ENCODE measurements at places on chromosomes 5 and 9.

DNA sequence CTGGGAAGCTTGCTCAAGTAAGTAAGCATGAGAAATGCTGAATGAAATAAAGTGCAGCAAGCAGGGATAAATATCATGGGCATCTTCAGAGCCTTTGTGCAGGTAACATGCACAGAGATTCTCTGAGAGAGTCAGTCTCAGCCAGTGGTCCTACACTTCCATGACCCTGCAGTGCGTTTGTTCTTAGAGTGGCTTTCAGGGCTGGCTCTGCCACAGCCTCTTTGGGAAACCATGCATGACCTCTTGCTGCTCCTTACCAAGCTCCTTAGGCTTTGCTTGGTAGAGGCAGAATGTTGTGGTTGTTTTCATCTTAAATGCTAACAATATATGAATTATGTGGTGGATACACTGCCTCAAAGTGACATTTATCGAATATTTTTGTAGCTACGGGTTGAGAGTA lies 5.4 kb downstream of the SYK start:
- DNase-seq = no peak

GRCh38 chr5:115939059-115939458 lies 23.2 kb upstream of the LVRN start:
- no peak for DNase-seq

GRCh38 chr9:134932606-134933005 lies 14.9 kb upstream of the FCN1 start:
- DNase-seq = no peak

DNA sequence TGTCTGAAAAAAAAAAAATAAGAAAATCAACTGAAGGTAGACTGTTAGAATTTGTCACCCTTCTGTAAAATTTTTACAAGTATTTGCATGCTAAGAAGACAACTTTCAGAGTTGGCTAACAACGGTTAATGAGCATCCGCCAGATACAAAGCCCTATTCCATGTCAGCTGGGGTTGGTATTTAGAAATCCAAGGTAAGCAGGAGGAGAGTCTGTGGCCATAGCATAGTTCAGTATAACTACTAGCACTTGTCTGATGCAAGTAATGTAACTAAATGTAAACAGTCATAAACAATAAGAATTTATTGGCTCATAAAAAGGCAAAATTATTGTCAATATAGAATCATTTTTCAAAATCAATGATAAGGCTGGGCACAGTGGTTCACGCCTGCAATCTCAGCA lies 45.7 kb upstream of the KDM4C start:
- no peak for DNase-seq

DNA sequence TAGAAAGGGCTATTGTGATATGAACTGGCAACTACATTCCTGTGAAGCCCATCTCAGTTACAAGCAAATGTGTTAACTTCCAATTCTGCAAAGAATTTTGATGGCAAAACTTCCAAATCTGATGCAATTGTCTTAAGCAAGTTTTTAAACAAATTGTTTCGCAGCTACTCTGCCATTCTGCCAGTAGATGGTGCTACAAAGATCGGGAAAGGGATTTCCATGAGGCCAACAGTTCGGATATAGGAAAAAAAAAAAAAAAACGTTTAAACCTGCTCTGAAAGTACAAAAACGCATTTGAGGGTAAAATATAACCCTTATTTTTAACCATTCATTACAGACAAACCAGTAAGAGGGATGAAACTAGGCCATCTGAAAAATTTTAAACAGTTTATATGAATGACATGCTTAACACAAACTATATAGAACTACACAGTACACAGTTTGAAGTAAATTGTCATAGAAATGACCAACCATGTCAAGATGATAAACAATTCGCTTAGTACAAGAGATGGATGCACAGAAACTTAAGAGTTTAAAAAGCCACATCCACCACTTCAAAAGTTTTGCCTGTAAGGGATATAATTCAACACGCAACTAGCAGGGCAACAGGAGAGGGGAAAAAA lies 2.2 kb downstream of the HNRNPA0 start:
- no peak for DNase-seq

GRCh38 chr9:6711403-6711802 lies 46.4 kb upstream of the KDM4C start:
- no peak for DNase-seq

DNA sequence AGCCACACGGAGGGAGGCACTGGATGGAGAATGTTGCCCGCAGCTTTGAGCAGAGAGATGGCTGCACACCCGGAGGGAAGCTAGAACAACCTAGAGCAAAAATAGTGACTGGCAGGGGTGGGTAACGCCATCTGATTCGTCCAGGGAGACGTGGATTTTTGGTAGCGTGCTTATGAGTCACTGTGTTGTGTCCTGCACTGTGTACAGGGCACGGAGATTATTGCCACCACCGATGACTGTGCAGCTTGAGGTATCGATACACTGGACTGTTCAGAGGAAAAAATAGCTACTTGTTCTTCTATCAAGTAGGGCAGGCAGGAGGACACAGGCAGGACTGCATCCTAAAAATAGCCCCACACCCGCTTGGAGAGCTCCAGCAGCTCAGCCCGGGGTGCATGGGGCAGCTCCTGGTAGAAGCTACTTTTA lies 6.0 kb downstream of the UBE2QL1 start:
- DNase-seq = no peak

GRCh38 chr5:163569284-163569683 lies 63.9 kb downstream of the MAT2B start:
- no peak for DNase-seq

DNA sequence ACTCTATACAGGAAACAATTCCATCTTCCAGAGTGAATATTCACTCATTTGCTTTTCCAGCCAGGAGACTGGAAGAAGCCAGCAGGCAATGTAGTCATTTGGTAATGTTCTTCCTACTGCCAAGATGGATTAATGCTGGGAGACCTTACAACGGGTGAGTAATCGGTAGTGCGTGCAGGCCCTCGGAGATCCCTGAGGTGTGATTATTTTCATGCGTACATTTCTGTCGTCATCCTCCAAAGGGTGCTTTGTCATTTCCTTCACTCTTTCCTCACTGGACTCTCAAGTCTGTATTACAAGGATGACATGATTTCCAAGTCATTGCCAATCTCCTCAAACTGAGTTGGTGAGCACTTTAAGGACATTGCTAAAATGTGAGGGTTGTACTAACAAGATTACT lies 263.5 kb downstream of the CWC27 start:
- no peak for DNase-seq

- no peak for DNase-seq
Measured at GRCh38 chr9:2387166-2387565, 234.4 kb upstream of the VLDLR start.

DNA sequence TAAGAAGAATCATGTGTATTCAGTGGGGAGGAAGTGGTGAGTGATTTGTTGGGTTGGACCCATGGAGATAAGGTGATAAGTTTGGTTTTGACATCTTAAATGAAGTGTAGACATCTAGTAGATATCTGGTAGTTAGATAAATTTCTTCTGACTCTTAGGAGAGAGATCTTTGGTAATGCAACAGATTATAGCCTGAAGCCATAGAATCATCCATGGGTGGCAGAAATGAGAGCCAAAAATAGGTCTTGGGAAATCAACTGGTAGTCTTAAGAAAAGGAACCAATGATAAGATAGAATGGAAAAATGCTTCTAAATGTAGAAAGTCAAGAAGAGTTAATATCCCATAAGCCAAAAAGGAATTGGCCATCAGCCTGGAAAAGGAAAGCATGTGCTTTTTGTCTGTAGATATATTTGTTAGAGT lies 532.7 kb upstream of the GRAMD2B start:
- DNase-seq = no peak

Measured in stimulated activated CD4-positive, alpha-beta T cell treated with anti-CD3 and anti-CD28 coated beads, Interleukin-1b, Interleukin-23, amount 100 ng/mL, for 1 hour (primary cell).